ENCODE measurements at places on chromosomes 4 and X.

GRCh38 chr4:139851133-139851532 is 185.5 kb downstream of the MGST2 start:
- DNase-seq: no peak

DNA sequence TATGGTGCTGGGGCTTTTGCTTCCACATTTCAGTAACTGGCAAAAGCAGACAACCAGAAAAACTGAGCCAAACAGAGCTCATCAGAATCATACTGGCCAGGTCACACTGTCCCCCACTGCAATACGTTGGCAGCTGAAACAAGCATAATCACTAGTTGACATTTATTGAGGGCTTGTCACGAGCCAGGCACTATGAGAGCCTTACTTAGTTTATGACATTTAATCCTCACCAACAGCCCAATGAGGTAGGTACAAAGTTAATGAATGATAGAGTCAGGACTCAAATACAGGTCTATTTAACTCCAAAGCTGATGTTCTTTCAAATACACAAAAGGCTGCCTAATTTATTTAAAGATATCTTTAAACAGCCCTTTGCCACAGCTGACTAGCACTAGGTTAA is 174.0 kb upstream of the MBNL3 start:
- DNase-seq: no peak

- DNase-seq: peak; percentile 30
Observed at GRCh38 chr4:143025081-143025704, 159.5 kb upstream of the USP38 start.

GRCh38 chr4:47287735-47288134 is 175.8 kb downstream of the COMMD8 start:
- DNase-seq: no peak

DNA sequence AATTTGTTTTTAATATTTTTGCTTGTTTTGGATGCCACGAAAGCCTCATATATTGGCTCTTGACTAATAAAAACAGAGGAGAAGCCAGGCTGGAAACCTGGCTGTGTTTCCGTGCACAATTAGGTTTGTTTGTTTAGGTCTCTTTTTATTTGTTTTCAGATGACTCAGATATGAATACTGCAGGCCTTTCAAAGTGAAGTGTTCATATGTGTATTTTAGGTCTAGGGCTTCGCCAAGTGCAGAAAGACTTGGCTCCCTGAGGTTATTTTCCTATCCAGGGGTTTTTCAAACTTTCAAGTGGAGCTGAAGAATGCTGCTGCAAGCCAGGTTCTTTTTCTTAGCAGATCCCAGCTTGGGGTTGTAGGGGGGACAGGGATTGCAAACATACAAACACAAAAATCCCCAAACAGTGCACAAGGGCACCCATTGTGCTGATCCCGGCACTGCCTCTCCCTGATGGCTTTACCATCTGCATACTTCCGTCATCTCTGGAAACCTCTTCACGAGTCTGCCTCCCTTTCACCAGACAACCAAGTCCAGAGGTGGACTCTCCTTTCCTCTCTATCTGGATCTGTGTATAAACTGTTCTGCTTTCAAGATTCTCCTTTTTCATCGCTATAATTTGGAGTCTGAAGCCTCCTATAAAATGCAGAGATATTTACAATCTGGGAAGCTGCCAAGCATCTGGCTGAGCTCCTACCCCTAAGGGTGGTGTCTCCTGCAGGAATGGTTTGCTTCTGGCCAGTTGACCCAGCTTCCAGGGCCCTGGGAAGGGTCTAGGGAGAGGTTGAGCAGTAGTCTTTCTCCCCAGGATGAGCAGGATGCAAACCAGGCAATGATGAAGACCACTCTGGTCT is 108.6 kb downstream of the SMIM20 start:
- no peak for DNase-seq

- no peak for DNase-seq
Observed at GRCh38 chrX:78708262-78708661, 39.3 kb upstream of the LPAR4 start.

- DNase-seq: no peak
Observed at GRCh38 chr4:48027653-48028052, 11.1 kb downstream of the NIPAL1 start.

DNA sequence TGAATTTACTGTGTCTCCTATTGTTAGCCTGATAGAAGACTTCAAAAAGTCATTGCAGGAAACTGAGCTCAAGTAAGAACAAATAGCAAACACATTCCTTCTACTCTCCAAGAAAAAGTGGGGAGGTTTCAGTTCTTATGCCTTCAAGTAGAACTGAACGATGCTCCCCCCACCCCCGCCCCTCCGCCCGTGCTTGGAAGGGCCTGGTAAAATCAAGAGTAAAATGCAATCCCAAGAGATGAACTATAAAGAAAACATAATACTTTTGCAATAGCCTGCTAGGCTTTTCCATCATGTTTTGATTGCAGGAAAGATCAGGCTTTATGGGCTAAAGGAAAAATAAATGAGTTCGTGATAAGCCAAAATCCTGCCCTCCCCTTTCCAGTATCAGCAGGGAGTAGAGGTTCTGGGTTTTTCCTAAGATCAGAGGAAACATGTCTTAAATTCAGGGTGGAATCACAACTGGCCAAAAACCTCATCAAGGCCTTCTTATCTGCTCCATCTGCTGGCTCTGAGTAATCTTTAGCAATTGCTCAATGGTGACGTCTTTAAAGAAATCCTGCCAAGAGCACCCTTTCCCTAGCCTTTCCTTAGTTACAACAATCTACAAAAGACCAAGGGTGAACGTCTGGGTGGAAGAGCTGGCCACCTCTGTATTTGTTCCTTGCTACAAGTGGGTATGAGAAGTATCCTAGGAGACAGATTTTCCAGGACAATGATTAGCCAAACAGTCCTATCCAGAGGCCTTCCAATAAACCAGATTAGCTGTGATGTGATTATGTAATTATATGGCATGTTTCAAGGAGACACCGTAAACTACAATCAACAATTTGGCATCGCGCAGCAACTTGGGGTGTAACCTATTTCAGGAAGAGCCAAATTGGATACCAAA is 66.3 kb upstream of the FAM9C start:
- DNase-seq: no peak

- DNase-seq: no peak
Observed at GRCh38 chr4:84855774-84856173, 110.7 kb downstream of the WDFY3 start.

DNA sequence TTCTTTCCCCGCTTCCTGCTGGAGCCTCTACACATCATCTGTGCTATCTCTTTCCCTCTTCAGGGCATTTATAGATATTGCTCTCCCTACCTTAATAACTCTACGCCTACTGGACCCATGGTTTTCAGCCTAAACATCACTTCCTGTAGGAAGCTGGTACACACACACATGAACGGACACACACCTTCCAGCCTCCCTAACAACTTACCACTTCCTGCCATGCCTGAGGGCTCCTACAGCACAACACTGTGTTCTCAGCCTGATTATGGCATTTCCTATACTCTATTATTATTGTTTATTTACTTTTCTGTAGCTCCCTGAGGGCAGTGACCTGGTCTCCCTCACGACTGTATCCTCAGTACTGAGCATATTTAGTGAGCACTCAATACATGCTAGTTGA is 163.6 kb upstream of the MAP3K15 start:
- no peak for DNase-seq

GRCh38 chr4:110953191-110953590 is 330.3 kb upstream of the PITX2 start:
- DNase-seq: no peak

GRCh38 chrX:68749426-68749825 is 79.4 kb upstream of the EFNB1 start:
- DNase-seq: no peak

- no peak for DNase-seq
Observed at GRCh38 chr4:8834681-8835220, 36.9 kb downstream of the HMX1 start.

GRCh38 chr4:94271248-94271647 is 63.6 kb downstream of the SMARCAD1 start:
- DNase-seq: no peak

DNA sequence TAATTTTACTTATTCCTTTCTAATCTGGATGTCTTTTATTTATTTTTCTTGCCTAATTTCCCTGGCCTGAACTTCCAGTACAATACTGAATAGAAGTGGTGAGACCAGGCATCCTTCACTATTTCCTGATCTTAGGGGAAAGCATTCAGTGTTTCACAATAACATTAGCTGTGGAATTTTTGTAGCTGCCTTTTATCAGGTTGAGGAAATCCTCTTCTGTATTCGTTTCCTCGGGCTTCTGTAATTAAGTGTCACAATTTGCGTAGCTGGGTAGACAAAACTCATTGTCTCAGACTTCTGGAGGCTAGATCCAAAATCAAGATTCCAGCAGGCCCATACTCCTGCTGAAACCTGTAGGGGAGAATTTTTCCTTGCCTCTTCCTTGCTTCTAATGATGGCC is 598.4 kb upstream of the FTHL17 start:
- DNase-seq: no peak

DNA sequence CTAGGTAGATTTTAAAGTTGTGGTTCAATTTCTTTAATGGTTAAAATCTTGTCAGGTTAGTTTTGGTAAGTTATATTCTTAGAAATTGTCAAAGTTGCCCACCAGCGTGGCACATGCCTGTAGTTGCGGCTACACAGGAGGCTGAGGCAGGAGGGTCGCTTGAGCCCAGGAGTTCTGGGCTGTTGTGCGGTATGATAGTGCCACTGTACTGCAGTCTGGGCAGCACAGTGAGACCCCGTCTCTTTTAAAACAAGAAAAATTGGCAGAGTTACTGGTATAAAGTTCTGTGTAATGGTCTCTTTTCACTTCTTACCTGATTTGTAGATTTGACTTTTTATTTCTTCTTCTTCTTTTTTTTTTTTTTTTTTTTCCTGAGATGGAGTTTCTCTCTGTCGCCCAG is 64.4 kb downstream of the FAM193A start:
- no peak for DNase-seq

DNA sequence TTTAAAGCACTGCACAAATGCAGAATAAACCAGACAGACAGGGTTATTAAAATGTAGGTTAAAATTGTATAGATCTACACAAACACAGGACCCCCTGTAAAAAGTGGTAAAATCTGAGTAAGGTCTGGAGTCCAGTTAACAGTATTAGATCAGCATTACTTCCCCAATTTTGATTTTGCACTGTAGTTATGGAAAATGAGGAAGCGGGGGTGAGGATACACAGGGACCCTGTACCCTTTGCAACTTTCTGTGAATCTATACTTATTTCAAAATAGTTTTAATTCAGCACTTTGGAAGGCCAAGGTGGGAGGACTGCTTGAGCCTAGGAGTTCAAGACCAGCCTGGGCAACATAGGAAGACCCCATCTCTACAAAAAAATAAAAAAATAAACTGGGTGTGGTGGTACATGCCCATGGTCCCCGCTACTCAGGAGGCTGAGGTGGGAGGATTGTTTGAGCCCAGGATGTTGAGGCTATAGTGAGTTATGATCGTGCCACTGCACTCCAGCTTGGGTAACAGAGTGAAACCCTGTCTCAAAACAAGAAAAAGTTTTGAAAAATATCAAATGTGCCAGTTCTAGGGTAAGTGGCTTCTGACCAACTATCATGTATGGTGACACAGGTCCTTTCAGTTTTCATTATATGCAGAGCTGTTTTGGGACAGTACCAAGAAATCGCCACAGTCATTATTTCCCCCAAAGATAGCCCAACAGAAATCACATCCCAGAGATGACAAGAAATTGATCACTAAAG is 17.7 kb downstream of the SEL1L3 start:
- no peak for DNase-seq

- DNase-seq: no peak
Observed at GRCh38 chrX:94854251-94854650, 1180.2 kb downstream of the FAM133A start.

GRCh38 chr4:111398906-111399330 is 746.3 kb upstream of the FAM241A start:
- peak; percentile 49 for DNase-seq

DNA sequence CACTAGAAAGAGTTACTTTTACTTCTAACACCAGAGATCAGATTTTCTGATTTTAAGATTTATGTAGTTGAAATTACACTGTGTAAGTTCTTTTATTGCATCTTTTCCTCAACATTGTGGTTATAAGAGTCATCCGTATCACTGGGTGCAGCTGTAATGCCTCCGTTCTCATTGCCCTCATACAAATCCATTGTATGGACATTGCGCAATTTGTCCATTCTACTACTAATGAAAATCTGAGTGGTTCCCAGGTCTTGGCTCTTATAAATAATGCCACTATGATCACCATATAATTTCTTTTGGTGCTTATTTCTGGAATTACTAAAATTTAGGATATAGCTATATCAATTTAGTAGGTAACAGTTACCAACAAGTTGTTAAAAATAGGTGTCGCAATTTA is 614.0 kb upstream of the GALNT7 start:
- no peak for DNase-seq

- no peak for DNase-seq
Observed at GRCh38 chr4:22881411-22881810, 188.7 kb downstream of the GBA3 start.

DNA sequence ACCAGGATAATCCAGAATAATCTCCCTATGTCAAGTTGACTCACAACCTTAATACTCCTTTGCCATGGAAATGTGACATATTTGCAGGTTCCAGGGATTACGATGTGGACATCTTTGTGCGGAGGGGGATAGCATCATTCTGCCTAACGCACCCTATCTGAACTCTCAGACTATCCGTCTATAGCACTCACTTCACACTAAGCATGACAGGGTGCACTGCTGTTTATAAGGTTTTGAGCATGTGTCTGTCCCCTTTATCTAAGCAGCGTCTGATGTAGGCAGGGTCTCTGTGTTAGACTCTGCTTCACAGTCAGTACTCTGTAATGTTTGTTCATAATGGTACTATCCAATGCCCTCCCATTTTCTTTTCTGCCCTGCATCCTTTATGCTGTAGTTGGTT is 43.4 kb upstream of the PRSS48 start:
- no peak for DNase-seq

GRCh38 chrX:23201706-23202105 is 132.9 kb upstream of the PTCHD1 start:
- no peak for DNase-seq

DNA sequence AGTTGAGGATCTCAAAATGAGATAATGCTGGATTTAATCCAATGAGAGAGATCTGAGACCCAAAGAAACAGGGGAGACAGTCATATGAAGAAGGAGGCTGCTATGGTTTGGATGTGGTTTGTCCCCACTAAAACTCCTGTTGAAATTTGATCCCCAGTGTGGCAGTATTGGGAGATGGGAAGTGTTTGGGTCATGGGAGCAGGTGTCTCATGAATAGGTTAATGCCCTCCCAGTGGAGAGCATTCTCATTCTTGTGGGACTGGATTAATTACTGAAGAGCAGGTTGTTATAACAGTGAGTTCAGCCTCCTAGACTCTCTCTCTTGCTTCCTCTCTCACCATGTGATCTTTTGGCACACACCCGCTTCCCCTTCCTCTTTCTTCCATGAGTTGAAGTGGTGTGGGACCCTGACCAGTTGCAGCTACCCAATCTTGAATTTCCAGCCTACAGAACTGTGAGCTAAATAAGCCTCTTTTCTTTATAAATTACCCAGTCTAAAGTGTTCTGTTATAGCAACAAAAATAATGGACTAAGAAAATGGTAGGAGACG is 70.3 kb downstream of the PPEF2 start:
- no peak for DNase-seq

GRCh38 chrX:154526901-154527675 is 11.1 kb upstream of the FAM3A start:
- DNase-seq: peak; percentile 77

Measured in BE2C (cell line).